ENCODE measurements at places on chromosomes 16 and 17.

GRCh38 chr17:7191571-7192270, 12.6 kb upstream of the ASGR1 start:
- no peak for DNase-seq

DNA sequence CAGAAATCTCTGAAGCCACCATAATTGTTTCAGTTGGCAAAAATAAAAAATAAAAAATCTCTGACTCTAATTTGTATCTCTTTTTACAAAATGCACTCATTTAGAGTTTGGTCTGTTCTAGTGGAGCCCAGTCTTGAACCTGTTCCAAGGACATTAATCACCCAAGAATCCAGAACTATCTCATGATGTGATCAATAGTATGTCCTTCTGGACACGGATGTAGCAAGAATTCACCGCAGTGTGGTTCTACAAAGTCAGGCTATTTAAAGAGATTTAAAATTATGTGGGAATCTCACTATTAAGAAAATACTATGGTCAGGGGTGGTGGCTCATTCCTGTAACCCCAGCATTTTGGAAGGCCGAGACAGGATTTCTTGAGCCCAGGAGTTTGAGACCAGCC, 21.8 kb upstream of the ANKFN1 start:
- no peak for DNase-seq

- no peak for DNase-seq
These were observed 5.9 kb upstream of the HOXB13 start for GRCh38 chr17:48734333-48735061.

DNA sequence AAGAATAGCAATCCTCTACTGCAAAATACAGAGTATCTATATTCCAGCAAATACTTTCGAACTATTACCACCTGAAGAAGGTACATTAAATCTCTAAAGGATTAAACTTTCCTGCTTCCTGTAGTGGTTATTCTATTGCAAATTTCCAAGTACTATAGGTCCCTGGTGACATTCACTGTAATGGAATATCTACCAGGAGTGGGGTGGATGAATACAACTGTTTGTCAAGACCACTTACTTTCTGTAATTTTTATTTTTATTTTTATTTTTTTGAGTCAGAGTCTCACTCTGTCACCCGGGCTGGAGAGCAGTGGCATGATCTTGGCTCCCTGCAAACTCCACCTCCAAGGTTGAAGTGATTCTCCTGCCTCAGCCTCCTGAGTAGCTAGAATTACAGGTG, 389.5 kb downstream of the TMEM114 start:
- DNase-seq: no peak

GRCh38 chr17:10169290-10169689, 29.1 kb downstream of the GAS7 start:
- no peak for DNase-seq

- no peak for DNase-seq
These were observed 9.7 kb downstream of the CSF3 start for GRCh38 chr17:40024901-40025300.

- no peak for DNase-seq
These were observed 11.7 kb downstream of the HDAC5 start for GRCh38 chr17:44111777-44112176.

GRCh38 chr17:39568702-39569101, 39.0 kb downstream of the NEUROD2 start:
- DNase-seq: no peak

DNA sequence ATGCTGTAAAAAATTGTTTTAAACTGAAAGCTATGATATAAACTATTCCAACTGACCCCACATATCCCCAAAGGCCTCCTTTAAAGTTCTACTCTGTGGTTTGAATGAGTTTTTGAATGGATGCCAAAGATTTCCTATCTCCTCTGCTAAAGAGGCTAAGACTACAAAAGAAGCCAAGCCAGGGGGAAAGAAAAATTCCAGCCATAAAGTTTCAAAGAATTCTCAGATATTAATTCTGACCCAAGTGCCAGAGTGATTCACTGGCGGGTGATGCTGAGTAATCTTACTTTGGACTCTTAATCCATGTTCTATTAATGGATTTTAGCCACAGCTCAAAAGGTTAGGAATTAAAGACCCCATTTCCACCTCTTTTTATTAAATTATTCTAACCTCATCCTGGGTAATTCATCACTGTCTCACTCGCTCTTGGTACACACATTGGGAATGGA, 60.7 kb downstream of the HS3ST3A1 start:
- no peak for DNase-seq

GRCh38 chr17:59561042-59561441, 4.4 kb upstream of the DHX40 start:
- DNase-seq: peak; percentile 6

DNA sequence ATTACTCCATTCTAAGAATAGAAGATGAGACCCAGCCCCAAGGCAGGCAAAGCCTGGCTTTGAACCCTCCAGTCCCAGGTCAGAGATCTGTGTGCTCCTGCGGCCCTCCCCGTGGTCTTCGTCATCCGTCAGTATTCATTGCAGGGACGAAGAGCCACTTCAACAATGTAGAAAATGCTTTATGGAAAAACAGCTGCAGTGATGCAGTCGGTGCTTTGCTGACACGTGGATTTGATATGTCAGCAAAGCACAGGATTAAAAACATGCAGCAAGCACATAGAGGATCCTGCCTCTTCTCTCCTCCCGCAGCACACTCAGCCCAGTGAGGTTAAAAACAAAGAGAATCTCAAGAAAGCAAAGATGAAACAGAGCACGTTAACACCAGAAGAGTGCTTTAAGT, 117.1 kb upstream of the AXIN2 start:
- DNase-seq: no peak

GRCh38 chr16:57167953-57168352, 17.9 kb downstream of the PSME3IP1 start:
- DNase-seq: peak; percentile 75

DNA sequence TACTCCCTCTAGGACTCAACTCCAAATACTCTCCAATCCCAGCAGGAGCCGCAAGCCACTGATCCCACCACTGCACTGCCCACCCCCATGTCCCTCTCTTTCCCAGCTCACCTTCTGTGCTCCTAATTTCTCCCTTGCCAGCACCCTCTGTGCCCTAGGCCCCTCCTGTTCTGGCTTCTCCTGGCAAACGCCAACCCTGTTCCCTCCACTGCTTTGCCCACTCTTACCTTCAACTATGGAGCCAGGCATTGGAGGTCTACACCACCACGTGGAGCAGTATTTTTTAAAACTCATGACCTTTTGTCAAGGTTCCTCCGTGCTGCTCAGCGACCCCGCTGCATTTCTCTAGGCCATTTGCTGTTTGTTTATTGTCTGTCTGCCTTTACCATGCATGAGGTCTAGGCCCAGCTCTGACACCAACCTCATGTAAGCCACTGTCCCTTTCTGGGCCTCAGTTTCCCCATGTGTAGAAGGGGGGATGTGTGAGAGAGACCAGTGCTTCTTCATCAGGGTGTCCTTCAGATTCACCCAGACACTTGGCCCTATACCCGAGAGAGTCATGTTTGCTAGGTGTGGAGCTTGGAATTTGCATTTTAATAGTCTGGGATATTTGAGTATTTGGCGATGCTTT, 4.6 kb downstream of the CCDC102A start:
- DNase-seq: no peak

DNA sequence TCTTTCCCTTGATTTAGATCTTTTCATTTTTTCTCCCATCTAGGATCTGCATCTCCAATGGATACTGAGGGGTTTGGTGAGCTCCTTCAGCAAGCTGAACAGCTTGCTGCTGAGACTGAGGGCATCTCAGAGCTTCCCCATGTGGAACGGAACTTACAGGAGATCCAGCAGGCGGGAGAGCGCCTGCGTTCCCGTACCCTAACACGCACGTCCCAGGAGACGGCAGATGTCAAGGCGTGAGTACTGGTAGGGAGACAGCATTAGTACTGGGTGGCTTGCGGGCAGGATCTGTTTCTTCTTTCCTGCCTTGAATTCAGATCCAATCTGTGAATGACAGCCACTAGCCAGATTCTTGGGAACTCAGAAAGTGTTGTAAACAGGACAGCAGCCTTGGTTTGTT, 18.3 kb downstream of the NUP93 start:
- DNase-seq: no peak

DNA sequence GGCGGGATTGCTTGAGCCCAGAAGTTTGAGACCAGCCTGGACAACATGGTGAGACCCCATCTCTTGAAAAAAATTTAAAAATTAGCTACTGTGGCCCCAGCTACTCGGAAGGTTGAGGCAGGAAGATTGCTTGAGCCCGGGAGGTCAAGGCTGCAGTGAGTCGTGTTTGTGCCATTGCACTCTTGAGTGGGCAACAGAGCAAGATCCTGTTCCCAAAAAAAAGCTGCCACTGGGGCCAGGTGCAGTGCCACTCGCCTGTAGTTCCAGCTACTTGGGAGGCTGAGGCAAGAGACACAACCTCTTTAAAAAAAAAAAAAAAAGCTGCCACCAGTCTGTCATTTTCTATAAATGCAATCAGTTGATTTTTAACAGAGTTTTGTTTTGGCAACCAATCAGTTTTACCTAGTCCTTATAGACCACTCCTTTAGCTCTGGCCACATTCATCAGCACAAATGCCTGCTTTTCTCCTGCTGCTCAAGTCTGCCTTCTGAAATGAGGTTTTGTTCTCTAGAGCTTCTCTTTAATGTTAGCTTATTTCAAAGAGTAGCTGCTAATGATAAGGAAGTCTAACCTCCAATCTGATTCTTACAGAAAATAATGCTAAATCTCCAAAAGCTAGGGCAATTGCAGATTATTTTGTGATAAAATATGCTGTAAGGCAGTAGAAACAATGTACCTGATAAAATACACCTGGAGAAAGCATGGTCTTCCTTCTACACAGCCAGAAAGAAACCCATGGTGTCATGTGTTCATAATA, 64.8 kb downstream of the TUBD1 start:
- no peak for DNase-seq

- no peak for DNase-seq
These were observed 33.8 kb upstream of the SSTR2 start for GRCh38 chr17:73130977-73131376.

DNA sequence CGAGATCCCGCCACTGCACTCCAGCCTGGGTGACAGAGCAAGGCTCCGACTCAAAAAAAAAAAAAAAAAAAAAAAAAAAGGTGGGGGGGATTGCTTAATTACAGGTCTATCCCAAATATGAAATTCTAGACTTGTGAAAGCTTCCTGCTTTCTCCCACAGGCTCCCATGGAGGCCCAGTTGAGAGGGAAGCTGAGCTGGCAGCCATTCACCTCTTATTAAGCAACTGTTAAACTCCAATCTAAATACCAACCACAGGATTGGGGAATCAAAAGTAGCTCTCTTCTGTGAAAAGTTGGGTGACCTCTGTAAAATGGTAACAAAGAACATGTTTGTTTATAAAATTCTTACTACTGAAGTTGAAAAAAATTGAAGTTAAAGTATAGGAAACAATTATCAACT, 45.8 kb upstream of the STAC2 start:
- no peak for DNase-seq

DNA sequence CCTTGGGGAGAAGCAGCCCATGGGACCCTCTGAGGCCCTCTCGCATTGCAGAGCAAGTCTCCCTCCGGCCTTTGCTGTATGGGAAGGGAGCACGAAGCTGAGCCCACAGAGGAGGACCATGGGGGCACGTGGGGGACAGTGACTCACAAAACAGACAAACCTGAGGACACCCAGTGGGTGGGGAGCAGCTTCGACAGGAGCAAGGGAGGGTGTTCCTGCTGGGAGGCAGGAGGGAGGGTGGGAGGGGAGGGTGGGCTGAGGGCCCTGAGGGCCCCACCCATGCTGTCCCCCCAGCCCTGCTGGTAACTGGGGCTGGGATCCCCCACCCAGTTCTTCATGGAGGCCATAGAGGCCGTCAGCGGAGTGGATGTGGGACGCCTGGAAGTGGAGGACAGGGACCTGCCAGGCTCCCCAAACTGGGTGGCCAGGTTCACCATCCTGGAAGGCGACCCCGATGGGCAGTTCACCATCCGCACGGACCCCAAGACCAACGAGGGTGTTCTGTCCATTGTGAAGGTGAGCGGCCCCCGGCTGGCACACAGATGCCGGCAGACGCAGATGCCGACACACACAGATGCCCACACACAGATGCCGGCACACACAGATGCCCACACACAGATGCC, 12.5 kb downstream of the SLC22A31 start:
- DNase-seq: no peak

- DNase-seq: peak; percentile 84
These were observed 506 bp downstream of the CAMKK1 start for GRCh38 chr17:3892095-3892998.

GRCh38 chr17:72539981-72540897, 419.4 kb downstream of the SOX9 start:
- DNase-seq: peak; percentile 47

DNA sequence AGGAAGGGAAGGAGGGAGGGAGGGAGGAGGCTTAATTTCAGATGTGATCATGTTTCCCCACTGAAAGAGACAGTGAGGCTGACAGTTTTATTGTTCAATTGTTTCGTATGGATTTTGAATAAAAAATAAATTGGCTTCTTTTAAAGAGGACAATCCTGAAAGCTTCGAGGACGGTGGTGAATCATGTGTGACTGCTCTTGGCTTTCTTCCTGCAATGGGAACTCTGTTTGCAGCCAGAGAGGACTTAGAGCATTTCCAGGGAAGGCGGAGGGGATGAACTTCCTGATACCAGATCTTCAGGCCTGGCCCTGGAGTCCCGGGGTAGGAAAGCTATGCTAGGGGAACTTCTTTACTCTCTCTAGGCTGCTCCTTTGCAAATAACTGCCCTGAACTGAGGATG, 72.8 kb upstream of the C16orf82 start:
- DNase-seq: no peak

- no peak for DNase-seq
These were observed 56.9 kb upstream of the LHX1 start for GRCh38 chr17:36880268-36880905.

DNA sequence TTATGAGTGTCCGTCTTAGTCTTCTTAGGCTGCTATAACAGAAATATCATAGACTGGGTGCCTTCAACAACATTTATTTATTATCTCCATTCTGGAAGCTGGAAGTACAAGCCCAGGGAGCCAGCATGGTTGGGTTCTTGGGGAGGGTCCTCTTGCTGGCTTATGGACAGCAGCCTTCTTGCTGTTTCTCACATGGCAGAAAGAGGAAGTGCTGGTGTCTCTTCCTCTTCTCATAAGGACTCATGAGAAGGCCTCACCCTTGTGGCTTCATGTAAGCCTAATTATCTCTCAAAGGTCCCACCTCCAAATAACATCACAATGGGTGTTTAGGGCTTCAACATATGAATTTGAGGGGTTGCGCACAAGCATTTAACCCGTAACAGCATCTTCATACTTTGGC, 207.0 kb upstream of the COX10 start:
- no peak for DNase-seq

GRCh38 chr16:68388124-68388523, 60.2 kb downstream of the SMPD3 start:
- no peak for DNase-seq

DNA sequence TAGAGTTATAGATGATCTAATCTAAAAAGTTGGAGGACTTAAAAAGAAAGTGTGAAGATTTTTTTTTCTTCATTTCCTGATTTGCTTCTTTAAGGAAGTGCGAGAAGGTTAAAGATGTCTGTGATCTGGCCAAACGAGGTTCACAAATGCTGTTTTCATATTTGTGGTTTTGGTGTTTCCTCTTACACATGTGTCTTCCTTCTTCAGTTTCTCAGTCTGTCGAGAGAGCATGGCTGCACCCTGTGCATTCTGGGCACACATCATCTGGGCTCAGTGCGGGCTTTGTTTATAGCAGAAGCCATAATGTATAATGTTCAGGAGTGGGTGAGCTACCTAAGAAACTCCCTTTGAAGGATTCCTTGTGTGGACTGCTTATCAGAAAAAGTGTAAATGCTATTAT, 260.4 kb upstream of the TBX2 start:
- DNase-seq: peak; percentile 62

GRCh38 chr16:69762814-69763598, 874 bp downstream of the WWP2 start:
- no peak for DNase-seq
